ENCODE measurements at places on chromosomes 16 and 17.

DNA sequence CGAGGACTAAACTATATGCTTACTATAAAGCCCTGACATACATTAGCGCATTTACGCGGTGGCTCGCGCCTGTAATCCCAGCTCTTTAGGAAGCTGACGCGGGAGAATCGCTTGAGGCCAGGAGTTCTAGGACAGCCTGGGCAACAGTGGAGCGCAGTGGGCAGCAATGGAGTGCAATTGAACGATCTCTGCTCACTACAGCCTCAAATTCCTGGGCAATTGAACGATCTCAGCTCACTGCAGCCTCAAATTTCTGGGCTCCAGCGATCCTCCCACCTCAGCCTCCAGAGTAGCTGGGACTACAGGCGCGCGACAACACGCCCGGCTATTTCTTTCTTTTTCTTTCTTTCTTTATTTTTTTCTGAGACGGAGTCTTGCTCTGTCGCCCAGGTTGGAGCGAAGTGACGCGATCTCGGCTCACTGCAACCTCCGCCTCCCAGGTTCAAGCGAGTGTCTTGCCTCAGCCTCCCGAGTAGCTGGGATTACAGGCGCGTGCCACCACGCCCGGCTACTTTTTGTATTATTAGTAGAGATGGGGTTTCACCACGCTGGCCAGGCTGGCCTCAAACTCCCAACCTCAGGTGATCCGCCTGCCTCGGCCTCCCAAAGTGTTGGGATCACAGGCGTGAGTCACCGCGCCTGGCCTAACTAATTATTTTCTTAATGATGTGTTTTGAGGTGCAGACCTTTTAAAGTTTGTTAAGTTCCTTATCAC lies 506 bp upstream of the COG7 start:
- DNase-seq: no peak

DNA sequence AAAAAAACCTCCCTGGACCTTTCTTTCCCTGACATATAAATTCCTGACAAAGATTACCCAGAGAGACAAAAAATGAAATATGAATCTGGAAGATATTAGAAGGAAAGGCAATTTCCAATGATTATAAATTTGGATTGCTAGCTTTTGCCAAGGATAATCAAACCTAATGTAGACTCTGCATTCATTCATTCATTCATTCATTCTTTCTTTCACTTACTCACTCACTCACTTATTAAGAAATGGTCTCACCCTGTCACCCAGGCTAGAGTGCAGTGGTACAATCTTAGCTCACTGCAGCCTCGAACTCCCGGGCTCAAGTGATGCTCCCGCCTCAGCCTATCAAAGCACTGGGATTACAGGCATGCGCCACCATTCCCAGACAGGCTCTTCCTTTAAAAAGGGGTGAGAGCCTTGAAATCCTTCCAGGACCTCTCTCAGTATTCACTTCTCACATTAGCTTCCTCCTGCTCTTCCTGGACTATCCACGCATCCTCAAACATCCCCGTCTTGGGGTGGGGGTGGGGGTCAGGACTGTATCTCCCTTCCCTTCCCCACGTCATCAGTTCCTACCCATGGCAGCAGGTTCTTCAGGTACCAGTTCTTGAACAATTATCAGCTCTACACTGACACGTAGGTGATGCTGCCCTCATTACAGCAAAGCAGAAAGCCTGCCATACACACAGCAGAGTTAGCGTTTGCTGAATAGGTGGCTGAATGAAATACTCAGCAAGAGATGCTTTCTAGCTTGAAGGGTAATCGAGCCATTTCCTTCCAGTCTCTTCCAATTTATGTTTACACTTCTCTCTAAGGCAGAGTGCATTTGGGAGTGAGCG lies 19.8 kb downstream of the PRPSAP1 start:
- DNase-seq: no peak

GRCh38 chr16:19301931-19302330 lies 16.4 kb downstream of the CLEC19A start:
- DNase-seq: no peak

DNA sequence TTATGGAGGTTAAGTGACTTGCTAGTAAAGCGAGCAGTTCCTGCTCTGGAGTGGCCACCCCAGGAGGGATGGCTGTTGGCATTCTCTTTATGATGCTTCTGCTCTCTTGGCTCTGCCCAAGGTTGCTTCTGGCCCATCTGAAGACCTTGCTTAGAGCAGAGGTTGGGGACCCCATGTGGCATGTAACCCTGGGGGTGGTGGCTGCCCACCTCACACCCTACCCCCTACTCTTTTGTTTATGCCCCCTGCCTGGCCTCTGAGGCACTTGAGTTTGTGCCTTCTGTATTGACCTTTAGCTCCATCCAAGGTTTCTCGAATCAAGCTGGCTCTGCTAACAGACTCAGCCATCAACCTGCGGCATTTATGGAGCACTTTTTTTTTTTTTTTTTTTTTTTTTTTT lies 214.6 kb downstream of the MSI2 start:
- DNase-seq: no peak

DNA sequence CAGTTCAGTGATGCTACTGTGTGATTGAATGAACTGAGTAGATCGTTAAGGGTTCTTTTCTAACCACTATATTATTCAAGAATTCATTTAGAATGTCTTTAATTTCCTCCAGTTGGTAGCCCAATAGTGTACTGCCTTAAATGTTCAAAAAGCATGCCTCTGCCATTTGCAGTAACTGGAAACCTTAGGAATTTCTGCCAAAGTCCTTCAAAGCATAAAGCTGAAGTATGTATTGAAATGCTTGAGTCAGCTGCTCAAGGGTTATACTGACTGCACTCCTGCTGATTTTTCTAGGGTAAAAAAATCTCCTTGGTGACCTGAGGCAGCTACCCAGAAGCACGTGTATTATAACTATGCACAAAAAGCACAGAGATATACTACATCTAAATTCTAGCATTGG lies 56.5 kb downstream of the SNTB2 start:
- DNase-seq: no peak

- DNase-seq: no peak
These were observed 440.5 kb downstream of the GRIN2A start for GRCh38 chr16:9741776-9742175.

GRCh38 chr16:82395212-82395611 lies 225.2 kb upstream of the MPHOSPH6 start:
- no peak for DNase-seq

DNA sequence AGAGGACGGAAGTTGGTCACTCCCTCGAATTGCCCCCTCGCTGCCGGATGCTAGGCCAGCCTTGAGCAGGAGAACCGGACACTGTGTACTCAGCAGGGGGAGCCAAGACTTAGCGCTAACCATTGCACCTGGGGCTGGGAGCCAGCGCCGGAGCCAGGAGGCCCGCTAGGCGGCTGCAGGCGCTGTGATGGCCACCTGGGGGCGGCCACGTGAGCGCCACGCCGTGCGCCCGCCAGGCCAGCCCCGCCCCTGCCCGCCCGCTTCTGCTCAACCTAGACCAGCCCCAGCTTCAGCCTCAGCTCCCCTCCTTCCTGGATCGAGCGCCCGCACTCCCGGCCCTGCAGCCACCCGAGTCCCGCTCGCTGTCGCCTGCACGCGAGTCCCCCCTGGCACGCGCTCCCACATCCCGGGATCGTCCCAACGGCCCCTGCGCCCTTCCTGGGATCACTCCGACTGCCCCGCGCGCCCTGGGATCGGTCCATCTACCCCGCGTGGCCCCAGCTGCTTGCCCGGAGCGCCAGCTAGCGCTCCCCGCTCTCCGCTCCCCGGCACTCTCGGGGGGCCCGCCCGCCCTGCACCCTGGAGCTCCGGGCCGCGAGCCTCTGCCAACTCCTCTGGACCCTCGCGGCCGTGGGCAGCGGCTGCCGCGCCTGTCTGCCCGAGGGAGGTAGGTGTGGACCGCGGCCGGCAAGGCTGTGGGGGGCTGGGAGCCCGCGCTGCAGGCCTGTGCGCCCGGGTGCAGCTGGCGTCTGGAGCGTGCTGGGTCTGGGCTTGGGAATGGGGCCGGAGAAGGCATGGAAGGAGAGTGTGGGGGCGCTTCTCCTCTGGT lies at the start of gene EEF2K:
EEF2K (plus strand) TSS at position 266 of the 829 bp plus-strand sequence. CDS start 19,452 bp downstream, outside the sequence.
- DNase-seq: peak; percentile 98

DNA sequence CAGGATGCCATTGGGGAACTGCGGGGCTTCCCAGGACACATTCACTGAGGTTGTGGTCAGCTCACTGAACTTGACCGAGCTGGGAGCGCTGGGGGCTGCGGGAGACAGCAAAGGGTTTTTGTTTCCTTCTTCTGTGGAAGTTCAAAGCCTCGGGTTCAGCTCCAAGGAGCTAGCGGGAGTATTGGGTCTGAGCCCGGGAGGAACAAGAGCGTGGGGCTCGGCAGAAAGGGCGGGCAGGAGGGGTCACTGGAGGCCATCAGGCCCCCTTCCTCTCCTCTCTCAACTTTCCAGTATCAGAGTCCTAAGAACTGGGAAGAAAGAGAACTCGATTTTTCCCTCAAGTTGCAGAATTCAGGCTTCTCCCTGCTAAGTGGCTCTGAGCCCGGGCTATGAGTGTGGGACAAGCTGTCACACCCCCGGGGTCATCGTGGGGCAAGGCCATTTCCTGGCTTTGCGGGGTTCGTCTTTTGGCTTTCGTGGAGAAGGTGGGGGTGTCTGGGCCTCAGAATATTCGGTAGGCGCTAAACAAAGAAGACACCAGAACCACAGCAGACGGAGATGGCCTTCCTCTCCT lies 53.6 kb upstream of the CDC42EP4 start:
- DNase-seq: no peak

DNA sequence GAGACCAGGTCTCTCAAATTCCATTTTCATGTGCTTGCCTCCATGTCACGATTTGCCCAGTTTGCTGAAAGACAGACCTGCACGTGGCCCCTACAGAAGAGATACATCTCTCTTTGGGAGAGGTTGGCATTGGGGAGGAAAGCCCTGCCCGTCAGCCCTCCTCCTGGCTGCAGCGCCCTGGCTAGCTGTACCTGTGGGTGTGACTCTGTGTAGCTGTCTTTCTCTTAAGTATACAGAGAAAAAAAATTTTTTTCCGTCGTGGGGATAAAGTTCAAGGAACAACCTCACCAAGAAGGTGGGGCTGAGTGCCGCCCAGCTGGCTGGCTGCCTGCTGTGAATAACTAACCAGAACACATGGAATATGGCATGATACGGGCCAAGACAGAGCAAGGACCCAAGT lies 26.5 kb downstream of the TMEM98 start:
- DNase-seq: no peak

DNA sequence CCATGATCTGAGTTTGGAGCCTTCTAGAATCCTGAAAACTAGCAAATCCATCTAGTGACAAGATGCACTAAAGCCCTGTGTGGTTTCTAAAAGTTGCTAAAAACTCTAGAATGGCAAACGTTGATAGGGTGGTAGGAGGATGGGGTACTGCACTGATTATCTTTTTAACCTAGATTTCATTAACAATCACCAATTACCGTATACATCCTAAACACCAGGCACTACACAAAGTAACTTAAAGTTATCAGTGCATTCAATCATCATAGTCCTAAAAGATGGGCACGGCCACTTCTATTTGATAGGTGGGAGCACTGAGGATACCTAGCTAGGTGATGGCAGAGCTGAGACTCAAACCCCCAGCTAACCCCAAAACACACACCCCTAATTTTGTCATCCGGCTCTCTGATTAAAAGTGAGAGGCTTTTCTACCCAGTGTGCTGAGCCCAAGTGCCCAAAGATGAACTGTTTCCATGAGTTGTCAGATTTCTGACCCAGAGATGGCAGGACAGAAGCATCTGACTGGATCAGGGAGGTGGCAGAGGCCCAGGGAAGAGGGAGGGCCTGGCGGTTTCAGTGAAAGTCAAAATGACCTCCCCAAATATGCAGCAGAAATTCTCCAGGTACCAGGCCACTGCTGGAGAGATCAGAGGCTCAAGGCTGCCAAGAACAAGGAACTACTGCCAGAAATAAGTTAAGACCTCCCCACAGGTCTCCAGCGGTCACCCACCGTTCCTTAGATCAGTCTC lies 396.8 kb downstream of the SOX9 start:
- DNase-seq: no peak

DNA sequence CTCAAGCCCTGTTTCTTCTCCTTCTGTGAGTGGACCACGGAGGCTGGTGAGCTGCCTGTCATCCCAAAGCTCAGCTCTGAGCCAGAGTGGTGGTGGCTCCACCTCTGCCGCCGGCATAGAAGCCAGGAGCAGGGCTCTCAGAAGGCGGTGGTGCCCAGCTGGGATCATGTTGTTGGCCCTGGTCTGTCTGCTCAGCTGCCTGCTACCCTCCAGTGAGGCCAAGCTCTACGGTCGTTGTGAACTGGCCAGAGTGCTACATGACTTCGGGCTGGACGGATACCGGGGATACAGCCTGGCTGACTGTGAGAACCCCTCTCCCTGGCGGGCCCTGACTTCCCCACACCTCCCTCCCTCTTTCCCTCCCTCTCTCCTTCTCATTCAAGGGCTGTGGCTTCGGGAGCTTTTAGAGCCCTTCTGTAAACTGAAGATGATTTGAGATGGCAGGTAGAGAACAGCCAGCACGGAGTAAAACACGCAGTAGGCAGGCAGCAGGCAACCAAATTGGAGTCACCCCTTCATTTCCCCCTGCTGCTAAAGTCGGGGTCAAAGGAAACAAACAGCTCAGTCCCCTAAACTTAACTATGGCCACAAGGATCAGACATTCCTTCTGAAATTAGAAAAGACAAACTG lies 3.9 kb downstream of the SPACA3 start:
- no peak for DNase-seq

GRCh38 chr16:89485701-89486246 lies 4.6 kb downstream of the ANKRD11 start:
- no peak for DNase-seq

- DNase-seq: no peak
These were observed 102.1 kb downstream of the SNX29 start for GRCh38 chr16:12078405-12079280.

DNA sequence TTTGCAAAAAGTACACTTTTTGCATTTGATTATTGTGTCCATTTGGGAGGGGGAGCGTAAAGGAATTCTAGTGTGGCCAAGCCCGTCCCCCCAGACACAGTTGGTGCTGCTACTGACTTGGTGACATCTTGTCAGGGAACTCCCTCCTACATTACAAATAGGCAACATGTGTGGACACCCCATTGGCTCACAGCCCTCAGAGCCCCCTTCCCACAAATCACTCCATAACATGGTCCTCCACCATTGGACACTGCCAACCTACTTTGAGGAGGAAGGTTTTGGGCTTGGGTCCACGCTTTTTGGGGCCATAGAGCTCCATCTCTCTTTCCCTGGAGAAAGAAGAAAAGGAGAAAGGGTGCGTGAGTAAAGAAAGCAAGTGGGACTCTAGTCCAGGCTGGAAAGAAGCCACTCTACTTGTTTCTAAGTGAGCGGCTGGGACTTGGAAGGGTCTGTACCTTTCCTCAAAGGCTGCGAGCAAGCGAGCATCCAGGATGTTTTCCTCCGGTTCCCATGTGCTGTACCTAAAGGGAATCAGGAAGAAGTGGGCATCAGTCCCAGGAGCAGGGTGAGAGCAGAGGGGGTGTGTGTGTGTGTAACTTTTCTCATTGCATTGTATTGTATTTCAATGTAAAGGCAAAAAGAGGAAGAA lies 958 bp downstream of the CBX8 start:
- DNase-seq: peak; percentile 59

GRCh38 chr16:57297856-57298255 lies 13.4 kb upstream of the PLLP start:
- DNase-seq: peak; percentile 32

DNA sequence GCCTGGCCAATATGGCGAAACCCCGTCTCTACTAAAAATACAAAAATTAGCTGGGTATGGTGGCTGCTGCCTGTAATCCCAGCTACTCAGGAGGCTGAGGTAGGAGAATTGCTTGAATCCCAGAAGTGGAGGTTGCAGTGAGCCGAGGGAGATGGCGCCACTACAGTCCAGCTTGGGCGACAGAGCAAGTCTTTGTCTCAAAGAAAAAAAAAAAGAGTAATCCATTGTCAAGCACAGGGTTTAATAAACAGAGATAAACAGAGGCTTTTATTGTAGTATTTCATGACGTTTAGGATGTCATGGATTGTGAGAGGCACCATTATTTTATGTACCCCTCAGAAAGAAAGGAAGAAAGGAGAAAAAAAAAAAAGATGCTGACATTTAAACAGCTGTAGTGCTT lies 75.2 kb upstream of the RNU2-1 start:
- DNase-seq: no peak
